Activated naive CD4-positive, alpha-beta T cell treated with Interleukin-2 at 50 U/mL for 16 hours (primary cell): ENCODE measurements at places on chromosomes 11 and 22.
A peak's percentile ranks its signal among the peaks of the same experiment; 100 is the strongest.

DNA sequence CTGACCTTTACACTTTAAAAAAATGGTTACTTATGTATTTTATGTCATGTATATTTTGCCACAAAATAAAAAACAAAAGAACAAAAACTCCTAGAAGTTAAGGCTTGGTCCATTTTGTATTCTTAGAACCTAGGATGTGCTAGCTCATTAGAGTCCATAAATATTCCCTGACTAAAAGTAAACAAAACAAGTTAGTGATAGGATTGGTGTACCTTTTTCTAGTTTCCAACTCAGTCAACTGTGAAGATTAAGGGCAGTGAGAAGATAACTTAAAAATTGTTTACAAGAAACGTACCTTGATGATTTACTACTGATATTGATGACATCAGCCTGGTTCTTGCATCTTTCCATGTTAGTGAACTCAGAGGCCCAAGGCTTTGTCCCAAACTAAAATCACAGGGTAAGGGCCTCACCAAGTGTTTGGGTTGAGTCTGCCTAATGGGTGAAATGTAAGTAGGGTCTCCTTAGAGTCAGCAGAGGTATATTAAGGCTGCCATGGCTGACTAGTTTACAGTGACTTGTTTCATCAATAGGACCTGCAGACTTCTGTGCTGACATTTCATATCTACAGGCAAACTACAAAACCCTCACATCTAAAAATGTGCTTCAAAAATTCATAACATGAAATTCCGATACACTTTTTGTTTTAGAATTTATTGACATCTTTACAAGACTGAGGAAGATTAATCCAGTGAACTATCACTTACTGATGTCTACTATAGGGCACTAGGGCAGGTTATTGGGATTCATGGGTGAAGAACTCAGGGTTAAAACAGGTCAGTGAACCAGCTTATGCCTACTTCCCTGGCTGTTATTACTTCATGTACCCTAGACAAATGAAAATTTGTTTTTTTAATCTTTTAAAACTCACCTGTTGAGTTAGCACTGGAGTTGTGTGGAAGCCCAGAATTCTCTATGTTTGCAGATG lies 4.4 kb downstream of the TMEM123 start:
- DNase-seq, result no peak

GRCh38 chr11:73465871-73466270 lies 89.7 kb downstream of the RELT start:
- no peak for DNase-seq

- no peak for DNase-seq
These were observed 27.4 kb upstream of the IZUMO1R start for GRCh38 chr11:94276943-94277342.

DNA sequence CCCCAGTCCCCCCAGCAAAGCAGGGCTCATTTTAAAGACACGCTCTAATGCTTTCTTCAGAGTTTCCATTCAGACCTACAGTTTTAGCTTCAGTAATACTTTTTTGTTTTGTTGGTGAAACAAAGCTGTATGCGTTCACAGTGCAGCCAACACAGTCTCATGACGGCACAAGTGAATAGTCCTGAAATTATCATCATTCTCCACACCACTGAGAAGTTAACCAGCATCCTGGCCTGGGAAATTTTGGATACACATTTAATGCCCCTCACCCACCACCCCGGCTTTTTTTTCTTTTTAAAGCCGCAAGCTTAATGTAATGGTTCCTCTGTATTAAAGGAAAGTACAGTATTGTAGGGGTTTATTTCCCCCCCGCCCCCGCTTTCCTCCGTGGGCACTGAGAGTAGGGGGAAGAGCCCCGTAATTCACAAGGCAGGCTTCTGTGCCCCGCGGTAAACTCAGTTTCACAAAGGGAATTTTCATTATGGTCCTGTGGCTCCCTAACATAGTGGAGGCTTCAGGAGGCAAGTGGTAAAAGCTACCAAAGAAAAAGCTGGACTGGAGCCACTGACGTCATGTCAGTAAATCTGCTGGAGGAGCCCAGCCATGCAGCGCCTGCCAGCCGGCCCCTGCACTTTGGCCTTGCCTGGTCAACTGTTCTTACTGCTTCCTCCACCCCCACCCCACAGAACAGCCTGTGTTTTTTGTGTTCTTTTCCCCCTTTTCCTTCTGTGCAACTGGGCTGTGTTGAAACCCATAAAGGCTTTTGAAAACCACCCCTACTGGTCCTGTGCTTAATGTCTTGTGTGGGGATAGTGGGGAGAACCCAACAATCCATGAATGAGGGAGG lies 18.2 kb downstream of the TEAD1 start:
- no peak for DNase-seq

DNA sequence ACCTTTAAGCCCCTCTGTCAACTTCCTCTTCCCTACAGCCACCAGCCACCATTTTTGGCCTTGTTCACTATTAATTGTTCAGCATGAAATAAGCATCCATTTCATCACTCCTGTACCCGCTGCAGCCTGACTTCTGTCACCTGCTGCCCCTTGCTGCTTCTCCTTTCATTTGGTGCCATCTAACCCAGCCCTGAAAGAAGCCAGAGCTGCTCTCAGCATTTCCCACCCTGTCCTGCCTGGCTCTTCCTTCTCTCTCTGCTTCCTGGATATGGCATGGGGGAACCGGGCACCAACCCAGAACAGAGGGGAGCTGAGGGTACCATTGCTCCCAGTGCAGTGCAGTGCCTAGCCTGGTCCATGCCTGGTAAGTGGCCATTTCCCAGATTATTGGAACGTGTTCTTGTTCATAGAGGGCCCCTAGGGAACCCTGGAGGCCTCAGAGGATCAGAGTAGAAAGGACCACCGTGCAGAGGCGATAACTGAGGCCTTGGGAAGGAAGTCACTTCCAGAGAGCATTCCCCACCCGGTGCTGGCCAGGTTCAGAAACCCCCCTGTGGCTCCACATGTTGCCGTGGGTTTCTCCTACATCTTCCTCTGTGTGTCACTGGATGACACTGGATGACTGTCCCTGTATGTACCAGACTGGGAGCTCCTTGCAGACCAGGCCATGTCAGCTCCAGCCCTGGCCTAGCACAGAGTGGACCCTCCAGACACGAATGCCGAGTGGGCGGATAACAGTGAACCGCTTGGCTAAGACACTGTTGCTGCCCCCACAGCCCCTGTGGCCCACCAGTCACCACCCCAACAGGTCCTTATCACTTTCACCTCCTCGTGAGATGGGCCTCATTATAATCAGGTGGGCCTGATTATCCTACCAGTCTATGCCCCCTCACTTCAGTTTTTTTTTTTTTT lies 4.7 kb downstream of the YDJC start:
- DNase-seq, result no peak

- peak; percentile 33 for DNase-seq
These were observed 61.4 kb upstream of the BMAL1 start for GRCh38 chr11:13216019-13216710.

DNA sequence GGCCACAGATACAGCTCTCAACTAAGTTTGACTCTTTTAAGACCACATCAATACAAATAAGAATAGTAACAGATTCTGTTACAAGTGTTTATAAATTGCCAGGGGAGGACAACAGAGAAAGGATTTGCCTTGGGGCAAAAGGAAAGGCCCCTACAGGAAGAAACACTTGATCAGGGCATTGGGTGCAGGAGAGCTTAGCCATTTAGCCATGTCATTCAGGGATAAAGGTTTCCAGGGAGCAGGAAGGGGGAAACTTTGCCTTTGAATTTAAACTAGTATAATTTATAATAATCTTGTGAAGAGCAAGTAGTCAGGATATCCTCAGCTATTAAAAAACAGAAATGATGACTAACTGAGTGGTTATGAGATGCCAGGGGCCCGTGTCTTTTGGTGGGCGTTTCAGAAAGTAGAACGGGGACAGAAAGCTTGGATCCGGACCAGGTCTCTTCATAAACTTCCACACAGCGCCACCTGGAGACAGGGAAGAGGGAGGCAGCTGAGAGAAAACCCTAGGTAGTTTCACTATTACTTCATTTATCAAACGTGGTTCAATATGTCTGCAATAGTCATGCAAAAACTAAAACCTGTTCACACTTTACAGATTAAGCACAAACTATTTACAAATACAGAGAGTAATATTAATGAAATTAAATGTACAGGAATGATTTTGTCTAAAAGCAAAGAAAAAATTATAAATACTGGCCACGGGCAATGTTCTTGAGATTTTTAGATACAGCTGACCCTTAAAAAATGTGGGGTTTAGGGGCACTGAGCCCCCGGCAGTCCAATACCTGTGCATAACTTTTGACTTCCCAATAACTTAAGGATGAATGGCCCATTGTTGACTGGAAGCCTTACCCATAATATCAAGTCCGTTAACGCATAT lies 11.0 kb upstream of the SLC5A4 start:
- DNase-seq, result peak; percentile 77

DNA sequence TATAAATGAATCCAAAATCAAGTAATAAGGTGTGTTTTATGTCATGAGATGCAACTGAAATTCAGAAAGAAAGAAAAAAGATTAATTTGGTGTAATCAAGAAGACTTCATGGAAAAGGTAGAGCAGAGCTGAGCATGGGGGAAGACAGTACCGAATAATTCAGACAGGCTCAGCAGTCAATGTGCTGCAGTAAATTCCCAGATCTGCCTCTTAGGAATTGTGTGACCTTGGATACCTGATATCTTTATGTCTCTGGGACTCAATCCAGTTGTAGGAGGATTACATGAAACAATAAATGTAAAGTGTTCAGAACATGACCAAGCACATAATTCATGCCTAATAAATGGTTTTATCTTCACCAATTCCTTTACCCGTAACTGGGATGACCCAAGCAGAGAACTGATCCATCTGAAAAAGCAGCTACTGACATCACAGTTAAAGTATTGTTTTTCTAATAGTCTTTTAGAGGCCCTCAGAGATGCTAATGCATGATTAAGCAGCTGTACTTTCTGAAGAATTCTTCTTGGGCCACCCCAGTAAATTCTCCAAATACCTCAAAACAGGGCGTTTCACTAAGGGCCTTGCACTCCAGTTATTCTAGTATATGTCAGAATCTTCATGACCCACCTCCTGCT lies 7.8 kb downstream of the MS4A12 start:
- no peak for DNase-seq

- DNase-seq, result no peak
These were observed 26.8 kb upstream of the B3GAT1 start for GRCh38 chr11:134438542-134439537.

DNA sequence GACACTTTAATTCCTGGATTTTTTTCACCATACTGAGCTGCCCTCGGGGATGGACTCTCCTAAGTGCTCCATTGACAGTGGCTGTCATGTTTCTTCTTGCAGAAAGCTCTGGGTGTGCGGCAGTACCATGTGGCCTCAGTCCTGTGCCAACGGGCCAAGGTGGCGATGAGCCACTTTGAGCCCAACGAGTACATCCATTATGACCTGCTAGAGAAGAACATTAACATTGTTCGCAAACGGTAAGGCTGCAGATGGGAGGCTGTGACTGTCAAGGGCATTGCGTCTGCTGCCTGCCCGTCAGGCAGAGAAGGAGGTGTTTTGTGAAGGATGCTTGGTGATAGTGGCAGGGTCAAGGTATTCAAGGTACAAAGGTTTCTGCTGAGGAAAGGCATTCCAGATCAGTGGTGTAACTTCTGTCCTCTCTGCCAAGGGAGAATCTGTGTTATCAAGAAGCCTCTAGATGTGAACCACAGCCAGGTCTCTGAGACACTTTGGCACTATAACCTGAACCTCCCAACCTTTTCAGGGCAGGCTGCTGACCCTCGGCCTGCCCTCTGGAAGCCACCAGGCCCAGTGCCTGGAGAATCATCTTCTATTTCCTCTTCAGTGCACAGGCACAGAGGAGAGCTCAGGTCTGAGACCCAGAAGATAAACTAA lies 30.8 kb downstream of the ACO2 start:
- DNase-seq, result no peak

GRCh38 chr22:41696703-41697102 lies 2.6 kb upstream of the MEI1 start:
- no peak for DNase-seq

GRCh38 chr11:94933223-94934130 lies 39.9 kb downstream of the CWC15 start:
- no peak for DNase-seq

DNA sequence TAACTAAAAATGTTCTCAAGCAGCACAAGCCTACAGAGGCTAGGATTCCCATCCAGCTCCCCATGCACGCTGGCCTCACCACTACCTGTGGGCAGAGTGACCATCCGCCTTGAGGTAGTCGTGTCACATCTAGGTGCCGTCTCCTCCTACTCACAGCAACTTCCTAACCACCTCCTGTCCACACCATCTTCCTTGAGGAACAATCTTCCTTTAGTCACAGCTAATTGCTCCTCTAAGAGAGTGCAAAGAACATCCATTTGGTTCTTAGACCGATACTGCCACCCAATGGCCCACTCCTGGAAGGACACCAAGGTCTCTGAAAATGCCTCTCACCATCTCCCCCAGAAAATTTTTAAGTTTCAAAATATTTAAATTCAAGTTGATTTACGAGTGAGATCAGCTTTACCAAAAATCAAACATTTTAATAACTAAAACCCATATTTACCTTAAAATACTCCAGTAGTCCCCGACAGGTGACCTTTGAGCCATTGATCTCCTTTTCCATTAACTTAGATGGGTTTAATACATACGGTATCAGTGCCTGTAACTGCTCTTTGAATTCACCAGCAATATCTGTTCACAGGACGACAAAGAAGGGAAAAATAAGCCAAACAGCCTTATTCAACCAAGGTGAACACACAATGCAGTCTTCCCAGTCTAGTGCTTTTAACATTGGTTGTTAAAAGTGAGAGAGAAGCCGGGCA lies 21.7 kb upstream of the PLAAT3 start:
- DNase-seq, result peak; percentile 67

DNA sequence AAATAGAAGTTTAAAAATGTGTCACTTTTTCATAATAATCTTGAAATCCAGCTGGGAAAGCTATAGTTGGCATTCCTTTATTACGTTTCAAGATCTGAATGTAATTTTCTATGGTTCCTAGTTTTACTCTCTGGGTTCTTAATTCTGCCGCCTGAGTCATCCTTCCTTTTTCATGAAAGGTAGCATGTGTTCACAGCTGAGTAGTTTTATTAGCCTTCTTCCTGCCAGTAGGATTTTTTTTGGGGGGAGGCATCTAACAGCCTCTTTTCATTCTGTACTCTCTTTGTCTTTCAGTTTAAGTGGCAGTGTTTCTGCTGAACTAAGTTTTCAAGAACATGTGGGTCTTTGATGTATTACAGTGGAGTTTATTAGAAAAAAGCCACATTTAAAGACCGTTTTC lies 36.5 kb downstream of the OR2AG2 start:
- no peak for DNase-seq

DNA sequence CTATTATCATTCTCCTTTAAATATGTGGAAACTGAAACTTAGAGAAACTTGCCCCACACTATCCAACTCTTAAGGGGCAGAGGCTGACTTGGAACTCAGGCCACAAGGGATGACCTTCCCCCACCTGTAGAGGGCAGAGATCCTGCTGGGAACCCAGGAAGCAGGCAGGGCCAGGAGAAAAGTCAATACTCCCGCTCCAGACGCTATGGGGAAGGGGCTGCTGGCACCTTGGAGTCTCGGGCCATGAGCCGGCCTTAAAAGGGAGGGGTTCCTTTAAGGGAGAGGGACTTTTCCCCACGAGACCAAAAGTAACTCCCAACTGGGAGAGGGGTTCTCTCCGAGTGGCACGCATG lies 620 bp upstream of the ANO5 start:
- no peak for DNase-seq

GRCh38 chr11:45169310-45170072 lies 23.1 kb downstream of the PRDM11 start:
- DNase-seq, result no peak
